ENCODE measurements at places on chromosomes 6 and 20.
A peak's percentile ranks its signal among the peaks of the same experiment; 100 is the strongest.

DNA sequence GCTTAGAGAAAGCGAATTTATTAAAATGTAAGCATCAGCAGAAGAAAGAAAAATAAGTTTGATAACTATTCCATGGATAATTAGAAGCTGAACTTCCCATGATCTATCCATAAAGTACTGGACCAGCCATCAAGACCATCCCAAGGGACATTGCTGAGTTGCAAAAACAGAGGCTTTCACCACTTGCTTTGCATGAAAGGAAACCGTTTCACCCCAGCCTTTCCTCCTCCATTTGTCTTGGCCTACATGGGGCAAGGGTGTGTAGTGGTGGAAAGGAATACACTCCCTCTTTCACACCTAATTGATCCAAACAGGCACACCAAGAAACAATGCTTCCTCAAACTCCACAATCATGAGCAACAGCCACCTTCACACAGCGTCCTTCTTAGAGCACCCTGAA is 10.4 kb downstream of the HIVEP2 start:
- no peak for DNase-seq

- DNase-seq: no peak
Observed at GRCh38 chr6:1334684-1335083, 22.8 kb downstream of the FOXQ1 start.

DNA sequence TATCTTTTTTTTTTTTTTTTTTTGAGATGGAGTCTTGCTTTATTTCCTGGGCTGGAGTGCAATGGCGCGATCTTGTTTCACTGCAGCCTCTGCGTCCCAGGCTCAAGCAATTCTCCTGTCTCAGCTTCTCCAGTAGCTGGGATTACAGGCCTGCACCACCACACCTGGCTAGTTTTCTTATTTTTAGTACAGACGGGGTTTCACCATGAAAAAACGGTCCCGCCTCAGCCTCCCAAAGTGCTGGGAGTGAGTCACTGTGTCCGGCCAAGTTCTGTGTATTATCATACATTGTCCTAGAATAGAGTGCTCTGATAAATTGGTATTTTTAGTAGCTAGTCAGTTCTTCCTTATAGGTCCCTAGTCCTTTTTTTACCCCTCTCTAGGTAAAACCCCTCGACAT is 2.8 kb downstream of the SNRPC start:
- no peak for DNase-seq

- no peak for DNase-seq
Observed at GRCh38 chr6:102488729-102489128, 1095.2 kb downstream of the GRIK2 start.

GRCh38 chr20:51616060-51616459 is 73.5 kb upstream of the NFATC2 start:
- DNase-seq: no peak

DNA sequence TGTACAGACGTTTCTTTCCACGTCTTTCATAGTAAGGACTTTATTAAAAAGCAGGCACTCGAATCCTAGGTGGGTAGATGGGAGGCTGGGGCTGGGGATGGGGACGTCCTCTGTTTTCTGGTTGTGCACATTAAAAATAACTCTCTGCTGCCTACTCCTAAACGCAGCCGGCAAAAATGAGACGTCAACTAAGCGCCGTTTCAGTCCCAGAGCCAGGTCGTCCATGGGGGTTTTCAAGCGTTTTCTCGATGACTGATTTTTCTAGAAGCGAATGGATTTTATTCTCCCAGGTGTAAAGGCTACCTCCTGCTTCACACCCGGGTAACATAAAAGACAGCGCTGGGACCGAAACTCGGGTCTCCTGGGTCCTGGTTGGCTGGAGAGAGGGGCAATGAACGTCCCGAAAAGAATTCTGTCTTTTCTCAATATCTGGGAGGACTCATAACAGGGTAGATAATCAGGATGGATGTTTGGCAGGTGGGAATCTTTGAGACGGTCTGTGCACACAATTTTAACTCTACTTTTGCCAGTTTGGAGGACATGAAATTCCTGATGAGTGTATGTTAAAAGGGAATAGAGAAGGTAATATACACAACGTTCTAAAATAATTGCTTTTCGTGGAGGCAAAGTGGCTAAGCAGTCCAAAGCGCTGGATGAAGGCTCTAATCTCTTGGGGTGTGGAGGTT is 25.2 kb downstream of the GPX6 start:
- DNase-seq: peak; percentile 36

- DNase-seq: peak; percentile 18
Observed at GRCh38 chr6:71886184-71887005, at the start of gene RIMS1. TSS of gene RIMS1 (plus strand) at chr6:71886550. CDS start at chr6:71887024, 474 bp downstream.

- DNase-seq: no peak
Observed at GRCh38 chr6:79064635-79065034, 13.4 kb downstream of the PHIP start.

DNA sequence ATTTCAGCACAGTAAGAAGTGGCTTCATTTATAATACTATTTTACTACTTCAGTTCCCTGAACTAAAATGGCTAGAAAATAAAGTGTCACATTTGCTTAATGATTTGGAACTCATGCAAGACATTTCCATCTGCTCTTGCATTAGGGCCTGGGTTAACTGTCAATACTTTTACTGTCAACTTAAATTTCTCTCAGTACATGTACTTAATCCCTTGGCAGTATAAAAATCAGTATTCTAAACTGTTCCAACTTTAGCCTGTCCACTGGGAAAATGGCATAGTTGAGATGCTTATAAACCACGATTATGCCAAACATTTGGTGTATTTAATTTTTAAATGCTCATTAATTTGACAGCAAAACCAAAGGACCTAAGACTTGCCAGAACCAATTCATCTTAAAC is 154.5 kb downstream of the ASCC3 start:
- DNase-seq: peak; percentile 43

GRCh38 chr20:64015635-64016034 is 20.3 kb upstream of the C20orf204 start:
- no peak for DNase-seq

GRCh38 chr20:2519115-2519809 is 10.5 kb upstream of the ZNF343 start:
- DNase-seq: peak; percentile 78

DNA sequence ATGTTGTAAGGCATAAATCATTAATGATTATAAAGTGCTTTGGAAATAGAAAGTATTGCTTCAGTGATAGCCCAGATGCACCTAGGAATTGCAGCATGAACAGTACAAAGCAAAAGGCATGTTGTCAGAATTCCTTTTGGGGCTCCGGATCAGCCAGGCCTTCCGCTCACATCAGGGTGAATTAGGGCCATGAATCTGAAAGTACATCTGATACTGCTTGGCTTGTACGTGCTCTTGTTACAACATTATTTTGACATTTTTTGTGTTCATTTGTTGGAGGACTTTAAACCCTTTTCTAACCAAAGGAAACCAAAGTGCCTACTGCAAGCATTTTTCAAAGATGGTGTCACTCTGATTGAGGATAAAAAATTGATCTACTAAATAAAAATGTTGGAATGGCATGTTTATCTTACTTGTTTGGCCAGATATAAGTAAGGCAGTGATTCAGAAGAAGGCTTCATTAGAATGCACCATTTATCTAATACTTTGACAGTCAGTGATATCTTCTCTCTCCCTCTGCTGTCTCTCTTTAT is 1005.6 kb upstream of the FLRT3 start:
- no peak for DNase-seq
